Dermis microvascular lymphatic vessel endothelial cell (primary cell): ENCODE measurements at places on chromosomes 6 and 20.

DNA sequence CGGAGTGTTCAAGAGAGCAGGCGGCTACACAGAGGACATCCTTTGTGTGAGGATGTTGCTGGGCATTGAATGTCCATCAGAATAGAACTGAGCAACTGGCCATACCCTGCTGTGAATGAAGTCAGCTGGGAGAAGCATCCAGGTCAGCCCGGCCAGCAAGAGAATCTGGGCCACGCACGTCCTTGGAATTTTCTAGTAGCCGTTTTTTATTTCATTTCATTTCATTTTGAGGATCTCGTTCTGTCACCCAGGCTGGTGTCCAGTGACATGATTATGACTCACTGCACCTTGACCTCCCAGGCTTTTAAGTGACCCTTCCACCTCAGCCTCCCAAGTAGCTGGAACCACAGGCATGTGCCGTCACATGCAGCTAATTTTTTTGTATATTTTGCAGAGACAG lies 97.9 kb downstream of the SSR1 start:
- DNase-seq, result no peak

GRCh38 chr6:18101271-18101670 lies 21.2 kb downstream of the NHLRC1 start:
- no peak for DNase-seq

DNA sequence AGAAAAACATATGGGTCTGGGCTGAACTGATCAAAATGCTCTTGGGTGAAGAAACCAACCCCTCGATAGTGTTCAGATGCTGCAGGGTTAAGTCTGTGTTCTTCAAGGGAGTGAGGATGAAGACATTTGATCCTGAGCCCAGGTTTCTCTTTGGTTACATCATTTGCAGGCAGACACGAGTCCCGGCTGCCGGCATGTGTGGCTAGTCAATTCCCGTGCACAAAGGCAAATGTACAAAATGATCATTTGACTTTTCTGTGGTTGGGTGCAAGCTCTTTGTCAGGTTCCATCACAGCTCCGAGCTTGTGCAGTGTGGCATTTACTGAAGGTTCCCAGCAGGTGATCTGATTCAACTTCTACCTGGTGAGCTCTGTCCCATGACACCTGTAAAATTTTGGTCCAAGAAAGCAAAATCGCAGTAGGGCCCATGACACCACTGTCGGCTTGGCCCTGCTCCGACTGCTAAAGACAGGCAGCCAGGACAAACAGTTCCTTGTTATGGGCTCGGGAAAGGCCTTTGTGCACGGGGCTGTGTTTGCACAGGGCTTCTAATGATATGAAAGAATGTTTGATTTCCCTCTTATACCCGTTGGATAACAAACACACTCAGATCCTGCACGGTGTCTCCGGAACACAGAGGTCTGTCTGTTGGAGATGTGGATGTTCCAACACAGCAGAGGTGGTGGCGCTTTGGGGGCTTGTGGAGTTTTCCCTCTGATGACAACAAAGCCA lies 46.9 kb downstream of the GJA10 start:
- no peak for DNase-seq

DNA sequence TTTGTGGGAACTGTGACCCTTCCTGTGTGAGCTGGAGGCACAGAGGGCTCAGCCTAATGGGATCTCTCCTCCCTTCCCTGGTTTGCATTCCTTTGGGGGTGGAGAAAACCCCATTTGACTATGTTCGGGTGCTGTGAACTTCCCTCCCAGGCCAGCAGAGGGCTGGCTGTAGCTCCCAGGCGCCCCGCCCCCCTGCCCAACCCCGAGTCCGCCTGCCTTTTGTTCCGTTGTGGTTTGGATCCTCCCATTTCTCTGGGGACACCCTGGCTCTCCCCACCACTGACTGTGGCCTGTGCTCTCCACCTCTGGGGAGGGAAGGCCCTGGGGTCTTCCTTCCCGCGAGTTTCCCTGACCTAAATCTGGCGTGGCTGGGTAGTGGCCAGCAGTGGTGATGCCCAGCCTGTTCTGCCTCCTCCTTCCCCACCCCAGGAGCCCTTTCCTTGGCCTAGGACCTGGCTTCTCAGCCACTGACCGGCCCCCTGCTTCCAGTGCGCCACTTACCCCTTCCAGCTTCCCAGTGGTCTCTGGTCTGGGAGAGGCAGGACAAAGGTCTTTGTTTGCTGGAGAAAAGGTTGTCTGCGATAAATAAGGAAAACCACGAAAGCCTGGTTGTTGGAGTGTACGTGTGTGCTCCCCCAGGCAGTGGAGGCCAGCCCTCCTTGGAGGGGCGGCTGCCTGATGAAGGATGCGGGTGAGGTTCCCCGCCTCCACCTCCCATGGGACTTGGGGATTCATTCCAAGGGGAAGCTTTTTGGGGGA lies 4.9 kb downstream of the VEGFA start:
- DNase-seq, result no peak

DNA sequence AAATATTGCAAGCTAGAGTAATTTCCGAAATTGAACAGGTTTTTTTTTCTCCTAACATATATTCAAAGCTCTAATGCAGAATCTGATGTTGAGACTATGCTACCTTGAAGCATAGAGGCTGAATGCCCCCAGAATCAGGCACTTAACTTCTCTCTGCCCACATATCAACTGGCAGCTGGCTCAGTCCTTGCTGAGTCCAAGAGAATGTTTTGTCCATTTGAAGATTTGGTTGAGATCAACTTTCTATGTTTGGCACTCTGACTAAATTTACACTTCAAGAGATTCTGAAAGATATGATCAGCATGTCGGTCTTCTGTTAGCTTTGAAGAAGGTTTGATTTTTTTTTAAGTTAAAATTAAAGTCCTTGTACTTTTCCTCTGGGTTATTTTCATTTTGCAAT lies 1298.1 kb downstream of the EPHA7 start:
- no peak for DNase-seq

- DNase-seq, result no peak
Measured at GRCh38 chr6:144104488-144104887, 9.1 kb upstream of the SF3B5 start.

GRCh38 chr20:1657556-1658334 lies at the start of gene SIRPG:
TSS of gene SIRPG (minus strand) at chr20:1657779. CDS start at chr20:1657714, 65 bp downstream.
- no peak for DNase-seq
